ENCODE measurements at places on chromosomes 6 and 20.

DNA sequence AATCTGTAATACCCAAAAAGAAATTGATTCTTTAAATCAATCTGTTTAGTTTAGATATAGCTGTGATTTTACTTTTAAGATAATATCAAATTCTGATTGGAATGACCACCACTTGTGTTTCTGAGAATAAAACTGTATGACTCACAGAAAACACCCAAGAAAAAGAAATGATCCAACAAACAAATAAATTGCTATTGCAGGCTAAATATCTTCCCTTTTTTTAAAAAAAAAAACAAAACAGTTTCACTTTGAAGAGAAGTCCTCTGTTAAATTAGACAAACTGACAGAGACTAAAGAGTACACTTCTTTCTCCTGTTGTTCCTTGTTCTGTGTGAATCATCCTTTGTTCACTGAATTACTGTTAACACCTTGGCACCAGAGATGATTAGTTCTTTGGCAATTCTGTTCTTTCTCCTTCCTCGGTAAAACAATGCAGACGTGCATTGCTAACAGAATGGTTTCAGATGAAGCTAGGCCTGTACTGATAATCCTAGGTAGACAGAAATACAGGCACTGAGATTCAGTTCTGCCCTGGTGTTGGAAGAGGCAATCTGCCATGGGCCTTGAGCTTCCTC lies 895.2 kb upstream of the CITED2 start:
- peak; percentile 7 for DNase-seq

DNA sequence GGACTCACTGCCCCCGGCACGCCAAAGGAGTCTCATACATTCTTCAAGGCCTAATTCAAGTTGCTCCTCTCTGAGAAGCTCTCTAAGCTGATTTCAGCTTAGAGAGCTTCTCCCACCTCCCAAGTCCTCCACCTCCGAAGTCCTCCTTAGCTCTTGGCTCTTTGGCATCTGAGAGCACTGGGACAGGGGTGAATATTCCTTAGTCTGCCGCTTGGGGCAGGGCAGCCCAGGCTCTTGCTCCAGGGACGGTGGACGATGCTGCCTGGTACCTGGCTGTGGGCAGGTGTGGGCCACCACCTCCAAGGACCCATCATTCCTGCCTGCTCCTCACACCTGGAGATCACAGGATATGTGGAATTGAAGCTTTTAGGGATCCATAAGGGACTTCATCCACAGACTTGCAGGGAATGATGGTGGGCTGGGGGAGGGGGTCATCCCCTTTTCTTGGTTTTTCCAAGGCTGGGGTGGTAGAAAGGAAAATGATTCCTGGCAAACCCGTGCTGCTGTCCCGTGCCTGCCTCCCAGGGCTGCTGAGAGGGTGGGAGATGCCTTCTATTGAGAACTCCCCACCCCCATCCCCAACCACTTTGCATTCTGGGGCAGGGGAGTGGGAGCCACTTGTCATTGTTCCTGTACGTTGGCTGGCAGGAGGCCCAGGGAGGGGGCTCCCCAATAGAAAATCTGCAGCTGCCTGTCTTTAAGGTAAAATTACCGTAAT lies 57.4 kb downstream of the ARHGAP40 start:
- DNase-seq: peak; percentile 52

DNA sequence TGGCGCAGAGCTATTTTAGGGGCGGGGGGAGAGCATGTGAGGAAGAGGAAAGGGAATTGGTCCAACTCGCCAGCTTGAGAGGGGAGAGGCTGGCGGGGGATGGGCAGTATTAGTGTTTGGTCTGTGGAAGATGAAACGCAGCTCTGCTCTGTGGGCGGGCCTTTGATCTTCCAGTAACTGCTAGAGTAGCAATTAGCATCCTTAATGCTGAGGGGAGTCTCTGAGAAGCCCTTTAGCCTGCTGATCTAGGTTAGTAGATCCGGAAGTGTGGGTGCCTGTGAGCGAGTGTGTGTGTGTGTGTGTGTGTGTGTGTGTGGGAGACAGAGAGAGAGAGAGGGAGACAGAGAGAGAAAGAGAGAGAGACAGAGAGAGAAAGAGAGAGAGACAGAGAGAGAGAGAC lies 117.2 kb upstream of the BACH2 start:
- no peak for DNase-seq

DNA sequence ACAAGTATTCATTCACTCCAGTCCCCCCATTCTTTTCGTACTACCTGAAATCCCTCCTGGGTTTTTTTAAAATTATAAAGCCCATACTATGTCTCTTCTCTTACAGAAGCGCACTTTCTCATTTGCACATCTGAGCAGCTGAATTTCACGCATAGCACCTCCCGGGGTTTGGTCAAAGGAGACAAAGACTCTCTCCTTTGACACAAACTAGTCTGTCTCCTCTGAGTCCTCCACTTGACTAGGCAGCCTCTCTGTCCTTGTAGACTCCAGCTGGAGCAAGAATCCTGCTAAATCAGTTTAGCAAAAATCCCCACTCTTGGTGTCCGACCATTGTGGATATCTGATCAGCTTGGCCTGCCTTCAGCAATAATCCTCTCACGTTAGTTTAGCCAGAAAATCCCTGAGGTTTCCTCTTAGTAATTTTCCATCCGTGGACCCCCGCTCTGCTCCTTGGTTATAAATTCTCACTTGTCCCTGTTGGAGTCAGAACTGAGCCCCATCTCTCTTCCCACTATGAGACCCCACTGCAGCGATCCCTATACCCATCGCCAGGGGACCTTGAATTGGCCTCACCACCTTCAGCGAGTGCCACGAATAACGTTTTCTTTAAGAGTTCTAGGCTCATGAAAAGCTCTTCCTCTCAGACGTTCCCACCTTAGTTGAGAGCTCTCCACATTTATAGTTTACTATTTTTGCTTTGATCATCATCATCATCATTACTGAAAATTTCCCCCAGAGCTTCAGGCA lies 29.0 kb downstream of the PDYN start:
- peak; percentile 12 for DNase-seq

GRCh38 chr20:2932498-2932897 lies 59.2 kb downstream of the PTPRA start:
- no peak for DNase-seq

- DNase-seq: no peak
Measured at GRCh38 chr6:558959-559358, 97.9 kb downstream of the HUS1B start.

DNA sequence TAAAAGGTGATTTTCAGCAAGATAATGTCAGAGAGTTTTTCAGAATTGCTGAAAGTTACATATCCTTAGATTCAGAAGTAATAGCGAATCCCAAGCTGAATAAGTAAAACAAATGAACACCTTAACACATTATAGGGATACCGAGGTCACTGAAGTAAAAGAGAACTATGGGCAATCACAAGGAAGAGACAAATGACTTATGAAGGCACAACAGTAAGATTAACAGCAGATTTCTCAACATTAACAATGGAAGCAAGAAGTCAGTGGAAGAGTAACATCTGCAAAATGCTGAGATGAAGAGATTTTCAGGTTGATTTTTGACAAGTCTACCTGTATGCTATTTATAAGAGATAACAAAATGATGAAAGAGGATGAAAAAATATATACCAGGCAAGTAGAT lies 86.1 kb upstream of the EZR start:
- no peak for DNase-seq

DNA sequence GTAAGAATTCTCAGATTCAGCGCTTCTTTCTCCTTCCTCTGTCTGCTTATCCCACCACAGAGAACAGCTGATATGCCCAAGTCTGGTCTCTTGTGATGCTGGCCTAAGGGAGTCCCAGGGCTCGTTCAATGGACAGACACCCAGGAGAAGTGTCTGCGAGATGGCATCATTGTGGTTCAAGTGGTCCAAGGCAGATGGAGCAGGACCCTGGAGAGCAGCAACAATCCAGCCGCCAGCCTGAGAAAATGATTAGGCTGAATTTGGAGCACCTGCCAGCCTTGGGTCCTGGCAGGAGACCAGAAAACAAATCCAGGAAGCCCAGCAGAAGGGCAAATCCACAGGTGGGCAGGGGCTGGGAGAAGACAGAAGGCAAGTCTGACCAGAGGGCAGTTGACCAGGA lies 145.8 kb downstream of the PTPRT start:
- no peak for DNase-seq

GRCh38 chr20:61979090-61979489 lies 86.6 kb downstream of the TAF4 start:
- DNase-seq: no peak

- DNase-seq: peak; percentile 69
Measured at GRCh38 chr6:55694148-55694547, 115.2 kb upstream of the HMGCLL1 start.

- peak; percentile 97 for DNase-seq
Measured at GRCh38 chr20:45337367-45338120, 10.7 kb downstream of the SDC4 start.

GRCh38 chr20:9300534-9300933 lies 213.9 kb upstream of the LAMP5 start:
- no peak for DNase-seq

- no peak for DNase-seq
Measured at GRCh38 chr6:88266126-88266525, 100.0 kb upstream of the CNR1 start.

- DNase-seq: peak; percentile 4
Measured at GRCh38 chr6:32529697-32530430, at the start of gene HLA-DRB5. TSS of gene HLA-DRB5 (minus strand) at chr6:32530287. CDS start at chr6:32530224, 63 bp downstream.

All from ELR (cell line).